ENCODE measurements at places on chromosomes 6 and 20.

- DNase-seq, result no peak
Observed at GRCh38 chr6:159727717-159728445, 575 bp downstream of the WTAP start.

GRCh38 chr6:35310265-35310831, 12.7 kb downstream of the DEF6 start:
- DNase-seq, result no peak

GRCh38 chr20:14264869-14265268, 72.5 kb downstream of the FLRT3 start:
- DNase-seq, result no peak

- no peak for DNase-seq
Observed at GRCh38 chr6:43782764-43783513, 12.9 kb downstream of the VEGFA start.

DNA sequence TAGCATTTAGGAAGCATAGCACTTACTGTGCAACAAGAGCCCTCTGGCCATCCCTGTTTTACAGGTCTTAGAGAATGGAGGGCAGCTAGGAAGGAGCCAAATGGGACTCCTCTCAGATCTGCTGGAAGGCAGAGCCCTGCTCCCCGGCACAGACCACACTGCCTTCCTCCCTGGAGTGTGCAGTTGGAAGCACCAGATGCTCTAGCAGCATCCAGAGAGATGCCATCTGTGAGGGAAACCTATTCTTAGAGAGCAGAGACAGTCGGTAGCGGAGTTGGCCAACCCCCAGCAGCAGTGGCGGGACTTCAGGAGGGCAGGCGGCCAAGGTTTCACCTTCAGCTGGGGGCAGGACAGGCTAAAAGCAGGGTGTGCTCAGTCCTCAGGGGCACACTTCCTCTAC, 16.7 kb upstream of the E2F1 start:
- no peak for DNase-seq

- DNase-seq, result no peak
Observed at GRCh38 chr20:60822699-60823607, 429.1 kb upstream of the CDH4 start.

All from hypothalamus (tissue), 51 donors.